ENCODE measurements at places on chromosomes 16 and 17.

- DNase-seq, result no peak
Measured at GRCh38 chr16:12239226-12239625, 262.7 kb downstream of the SNX29 start.

DNA sequence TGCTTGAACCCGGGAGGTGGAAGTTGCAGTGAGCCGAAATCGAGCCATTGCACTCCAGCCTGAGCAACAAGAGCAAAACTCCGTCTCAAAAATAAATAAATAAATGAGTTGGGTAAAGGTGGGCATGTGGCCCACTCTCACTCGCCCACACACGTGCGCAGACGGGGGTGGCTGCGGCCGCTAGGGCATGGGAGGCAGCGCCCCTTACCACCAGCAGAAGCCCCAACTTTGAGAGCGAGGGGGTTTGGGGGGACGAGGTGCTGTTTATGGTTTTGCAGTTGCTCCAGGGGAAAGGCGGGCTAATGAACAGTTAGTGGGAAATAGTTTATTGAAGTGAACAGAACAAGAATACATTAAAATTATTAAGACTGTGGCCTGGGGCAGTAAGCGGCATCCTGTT lies 14.9 kb upstream of the RBFOX3 start:
- no peak for DNase-seq

DNA sequence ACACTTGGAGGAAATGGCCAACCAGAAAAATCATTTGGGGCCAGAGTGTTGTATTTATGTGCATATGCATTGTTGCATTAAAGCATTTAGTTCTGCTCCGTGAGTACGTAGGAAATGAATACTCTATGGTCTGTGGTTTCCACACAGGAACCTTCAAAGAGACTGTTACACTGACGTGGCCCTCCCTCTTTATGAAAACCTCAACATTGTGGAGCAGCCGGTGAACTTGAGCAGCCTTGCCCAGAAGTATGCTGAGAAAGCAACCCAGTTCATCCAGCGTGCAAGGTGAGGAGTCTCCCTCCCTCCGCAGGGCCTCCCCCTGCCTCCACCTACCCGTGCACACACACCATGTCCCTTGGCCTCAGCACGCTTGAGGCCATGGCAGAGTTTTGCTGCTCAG lies 65.2 kb downstream of the ARSG start:
- peak; percentile 78 for DNase-seq

GRCh38 chr17:40260528-40260927 lies 27.2 kb upstream of the CDC6 start:
- no peak for DNase-seq

- DNase-seq, result peak; percentile 24
Measured at GRCh38 chr16:66271074-66272060, 95.1 kb upstream of the CDH5 start.

- DNase-seq, result no peak
Measured at GRCh38 chr16:88923926-88924833, 52.8 kb downstream of the CBFA2T3 start.

- DNase-seq, result peak; percentile 86
Measured at GRCh38 chr17:17663160-17664063, 17.8 kb upstream of the RAI1 start.

DNA sequence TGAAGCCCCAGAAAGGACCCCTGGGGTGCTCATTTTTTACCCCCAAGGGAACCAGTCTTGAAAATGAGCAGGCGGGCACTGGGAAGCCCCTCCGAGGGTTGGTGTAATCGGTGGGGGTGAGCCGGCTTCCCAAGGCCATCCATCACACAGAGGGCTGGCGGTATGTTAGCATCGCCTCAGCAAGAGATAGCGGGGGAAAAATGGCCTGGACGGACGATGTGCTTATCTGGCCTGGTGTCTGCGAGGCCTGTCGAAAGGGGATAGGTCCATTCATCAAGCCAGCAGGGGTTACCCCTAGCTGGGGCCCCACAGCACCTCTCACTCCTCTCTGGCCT lies 188.9 kb downstream of the IRF8 start:
- DNase-seq, result no peak

DNA sequence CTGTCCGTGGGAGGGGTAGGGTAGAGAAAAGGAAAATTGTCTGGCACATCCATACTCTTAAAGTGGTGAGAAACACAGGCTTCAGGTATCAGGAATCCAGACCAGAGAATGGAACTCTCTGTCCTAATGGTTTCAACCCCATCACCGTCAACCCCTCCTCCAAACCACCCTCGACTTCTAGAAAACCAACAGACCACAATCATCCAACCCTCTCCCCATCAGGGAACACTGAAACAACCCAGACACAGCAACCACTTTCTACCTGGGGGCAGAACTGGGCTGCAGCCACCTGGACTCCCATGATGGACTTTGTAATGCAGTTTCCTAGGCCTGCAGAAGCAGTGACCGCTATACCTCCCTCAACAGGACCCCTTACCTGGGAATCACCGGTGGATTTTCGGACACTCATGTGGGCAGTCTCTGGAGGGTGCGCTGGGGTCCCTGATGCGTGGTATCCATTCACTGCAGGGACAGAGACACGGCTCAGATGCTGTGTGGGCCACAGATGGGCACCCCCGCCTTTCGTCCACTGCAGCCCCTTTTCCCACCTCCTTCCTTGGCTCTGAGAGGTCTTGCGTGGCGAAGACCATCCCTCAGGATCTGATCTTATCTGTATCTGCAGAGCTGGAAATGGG lies 64.3 kb upstream of the RCVRN start:
- DNase-seq, result no peak

GRCh38 chr16:31488468-31489297 lies 5.8 kb downstream of the SLC5A2 start:
- no peak for DNase-seq

DNA sequence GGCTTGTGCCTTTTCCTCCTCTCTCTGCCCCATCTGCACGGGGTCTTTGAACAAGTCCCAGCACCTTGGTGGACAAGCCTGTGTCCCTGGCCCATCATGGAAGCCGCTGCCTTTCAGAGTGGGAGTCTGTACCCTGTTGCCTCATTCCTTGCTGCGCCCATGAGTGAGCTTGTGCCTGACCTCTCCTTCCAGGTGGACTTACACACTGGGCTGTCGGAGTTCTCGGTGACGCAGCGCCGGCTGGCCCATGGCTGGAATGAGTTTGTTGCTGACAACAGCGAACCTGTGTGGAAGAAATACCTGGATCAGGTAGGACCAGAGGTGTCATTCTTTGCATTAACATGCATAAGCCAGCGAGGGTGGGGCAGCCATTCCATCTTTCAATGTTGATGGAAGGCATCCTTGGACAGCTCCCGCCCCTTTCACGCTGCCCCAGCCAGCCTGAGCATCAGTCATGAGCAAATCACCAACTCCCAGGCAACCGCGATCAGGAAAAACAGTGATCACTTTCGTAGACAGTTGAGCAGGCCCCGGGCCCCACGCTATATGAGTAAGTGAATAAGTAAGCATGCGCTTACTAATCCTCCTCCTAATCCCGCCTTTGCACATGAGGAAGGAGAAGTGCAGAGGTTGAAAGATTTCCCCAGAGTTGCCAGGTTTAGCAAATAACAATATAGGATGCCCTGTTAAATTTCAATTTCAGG lies 36.8 kb downstream of the ATP2C2 start:
- no peak for DNase-seq

- peak; percentile 82 for DNase-seq
Measured at GRCh38 chr16:53131363-53132071, 76.7 kb downstream of the CHD9 start.

DNA sequence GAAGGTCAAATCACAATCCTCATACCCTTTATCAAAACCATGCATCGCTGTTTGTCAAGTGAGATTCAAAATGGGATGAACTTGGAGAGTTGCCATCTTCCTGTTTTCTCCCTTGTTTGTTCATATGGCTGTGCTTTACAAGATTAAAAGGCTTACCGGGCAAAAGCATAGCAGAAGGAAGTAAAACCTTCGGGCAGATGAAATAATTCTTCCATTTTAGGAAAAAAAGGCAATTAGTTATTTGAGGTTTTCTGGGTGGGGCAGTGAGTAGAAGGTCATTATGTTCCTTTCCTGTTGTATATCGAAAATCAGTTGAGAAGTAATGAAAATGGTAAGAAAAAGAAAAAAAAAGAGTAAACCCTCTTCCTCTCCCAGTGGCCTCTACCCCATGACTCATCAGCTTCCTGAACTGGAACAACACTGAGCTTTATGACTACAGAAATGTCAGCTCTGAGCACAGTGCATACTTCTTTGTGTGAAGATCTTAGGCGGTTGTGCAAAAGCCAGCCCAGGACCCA lies 369.2 kb downstream of the CDH13 start:
- DNase-seq, result no peak

DNA sequence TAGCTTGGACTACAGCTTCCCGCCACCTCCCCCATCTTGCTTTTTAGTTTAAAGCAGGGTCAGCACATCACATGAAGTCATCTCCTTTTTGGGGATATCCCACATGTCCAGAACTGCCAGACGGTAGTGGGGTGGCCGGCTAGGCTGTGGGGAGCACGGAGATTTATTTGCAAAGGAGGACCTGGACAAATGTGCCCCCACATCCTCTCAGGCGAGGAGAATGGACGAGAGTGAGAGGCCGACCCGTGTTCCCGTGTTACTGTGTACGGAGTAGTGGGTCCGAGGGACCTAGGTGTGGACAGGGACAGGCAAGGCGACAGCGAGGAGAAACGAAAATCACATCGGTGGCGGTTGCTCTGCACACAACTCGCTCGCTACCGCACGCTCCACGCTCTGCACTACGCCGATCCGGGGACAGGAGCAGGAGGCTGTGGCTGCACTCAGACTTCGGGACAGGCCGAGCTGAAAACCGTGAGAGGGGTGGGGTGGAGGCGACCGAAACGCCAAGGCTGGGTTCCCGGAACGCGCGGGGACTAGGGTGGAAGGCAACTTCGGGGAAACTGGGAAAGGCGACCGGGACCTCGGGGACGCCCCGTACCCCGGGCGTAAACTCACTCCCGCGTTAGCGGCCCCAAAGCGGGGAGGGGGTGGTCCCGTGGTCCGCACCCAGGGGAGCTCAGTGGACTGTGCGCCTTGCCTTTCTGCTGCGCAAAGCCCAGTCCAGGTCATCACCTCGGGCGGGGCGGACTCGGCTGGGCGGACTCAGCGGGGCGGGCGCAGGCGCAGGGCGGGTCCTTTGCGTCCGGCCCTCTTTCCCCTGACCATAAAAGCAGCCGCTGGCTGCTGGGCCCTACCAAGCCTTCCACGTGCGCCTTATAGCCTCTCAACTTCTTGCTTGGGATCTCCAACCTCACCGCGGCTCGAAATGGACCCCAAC lies at the start of gene MT1A:
Gene MT1A (plus strand): TSS at position 853 of the 937 bp plus-strand sequence. CDS start 73 bp downstream, at position 926.
- no peak for DNase-seq

DNA sequence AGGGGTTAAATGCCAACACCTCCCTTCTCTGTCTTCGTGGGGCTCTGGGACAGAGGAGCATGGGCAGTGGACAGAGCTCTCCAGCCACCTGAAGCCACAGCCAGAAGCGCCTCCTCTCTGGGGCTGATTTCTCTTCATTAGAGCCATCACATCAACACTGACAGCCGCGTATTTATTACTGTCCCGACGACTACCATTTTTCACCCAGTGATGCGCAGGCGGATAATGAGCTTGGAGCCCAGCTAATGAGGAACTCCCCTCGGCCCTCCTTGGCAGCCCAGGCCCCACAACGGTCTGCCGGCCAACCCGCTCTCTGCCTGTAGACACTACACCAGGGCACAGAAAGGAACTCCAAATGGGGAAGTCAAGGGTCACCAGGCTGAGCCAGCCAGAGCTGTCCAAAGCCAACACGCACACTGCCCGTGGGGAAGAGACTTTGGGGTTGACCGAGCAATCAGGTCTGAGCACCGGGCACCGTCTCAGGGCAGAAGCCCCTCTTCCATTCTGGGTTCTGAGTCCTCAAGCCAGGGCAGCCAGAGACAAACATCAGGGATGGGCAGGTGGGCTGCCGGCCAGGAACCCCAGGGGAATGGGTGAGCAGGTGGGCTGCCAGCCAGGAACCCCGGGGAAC lies 13.2 kb downstream of the SDK2 start:
- no peak for DNase-seq

- no peak for DNase-seq
Measured at GRCh38 chr17:28818819-28819221, 23.8 kb downstream of the FAM222B start.

- DNase-seq, result no peak
Measured at GRCh38 chr17:69358688-69359596, 32.0 kb upstream of the ABCA5 start.

- no peak for DNase-seq
Measured at GRCh38 chr16:1532771-1533170, 695 bp upstream of the TMEM204 start.

GRCh38 chr17:62109378-62109902 lies 44.4 kb upstream of the MED13 start:
- peak; percentile 63 for DNase-seq

GRCh38 chr16:88596483-88596882 lies 26.3 kb downstream of the ZC3H18 start:
- no peak for DNase-seq

GRCh38 chr16:57146735-57147134 lies 39.1 kb downstream of the PSME3IP1 start:
- no peak for DNase-seq

- no peak for DNase-seq
Measured at GRCh38 chr17:39845052-39845846, 18.9 kb downstream of the IKZF3 start.

GRCh38 chr17:33987162-33987561 lies 267.9 kb upstream of the CCL2 start:
- DNase-seq, result no peak

DNA sequence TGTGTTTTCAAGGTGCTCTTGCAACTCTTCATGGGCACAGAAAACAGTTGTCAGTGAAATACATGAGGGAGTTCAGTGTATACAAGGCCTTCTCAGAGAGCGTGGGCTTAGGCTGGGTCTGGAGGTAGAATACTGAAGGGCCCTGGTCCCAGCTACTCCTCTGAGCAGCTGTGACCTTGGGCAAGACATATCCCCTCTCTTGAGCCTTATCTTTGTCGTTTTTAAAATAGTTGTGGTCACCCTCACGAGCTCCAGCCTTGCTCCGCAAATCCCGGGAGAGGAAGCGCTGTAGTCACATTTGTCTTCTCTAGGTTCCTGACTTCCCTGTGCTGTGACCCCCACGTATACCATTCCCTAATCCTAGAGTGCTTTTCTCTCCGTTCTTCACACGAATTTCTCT lies 3.6 kb downstream of the ZNRF1 start:
- DNase-seq, result no peak

DNA sequence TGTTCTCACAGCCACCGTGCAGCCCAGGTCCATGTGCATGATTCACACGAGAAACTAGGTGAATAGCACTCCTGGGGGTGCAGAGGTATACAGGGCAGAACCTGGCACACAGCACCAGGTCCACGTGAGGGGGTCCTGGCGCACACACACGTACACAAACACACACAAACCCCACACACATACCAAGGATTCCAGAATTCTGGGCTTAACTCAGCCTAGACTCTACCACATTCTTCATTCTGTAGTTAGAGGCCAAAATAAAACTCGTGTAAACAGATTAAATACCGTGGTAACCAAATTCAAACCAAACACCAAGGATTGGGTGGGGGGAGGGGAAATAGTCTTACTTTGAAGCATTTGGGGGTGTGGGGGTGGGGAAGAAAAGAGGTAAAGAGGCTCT lies 58.5 kb downstream of the XYLT1 start:
- DNase-seq, result no peak

- DNase-seq, result no peak
Measured at GRCh38 chr16:4940719-4941118, 3.8 kb upstream of the PPL start.
